ENCODE measurements at places on chromosomes 12 and 14.

GRCh38 chr14:99267381-99267780 lies 4.6 kb downstream of the BCL11B start:
- DNase-seq: no peak

GRCh38 chr14:33480887-33481184 lies 470.0 kb downstream of the EGLN3 start:
- DNase-seq: no peak

GRCh38 chr14:94391281-94391975 lies 3.0 kb upstream of the SERPINA1 start:
- no peak for DNase-seq

DNA sequence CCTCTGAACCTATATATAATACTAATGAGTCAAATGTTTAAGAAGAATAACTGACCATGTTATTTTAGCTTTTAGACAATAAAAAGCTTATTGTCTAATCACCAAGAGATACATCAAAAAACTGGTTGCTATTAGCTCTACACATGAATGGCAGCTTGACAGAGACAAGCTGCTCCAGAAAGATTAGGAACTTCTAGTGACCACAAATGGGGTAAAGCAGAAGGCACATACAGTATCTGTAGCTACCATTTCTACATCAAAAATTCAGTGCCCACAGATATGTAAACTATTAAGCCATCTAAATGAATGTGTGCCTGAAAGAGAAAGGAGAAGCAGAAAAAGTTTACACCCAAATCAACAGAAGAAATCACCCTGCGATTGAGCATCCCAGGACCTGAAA lies 2.4 kb downstream of the AREL1 start:
- no peak for DNase-seq

DNA sequence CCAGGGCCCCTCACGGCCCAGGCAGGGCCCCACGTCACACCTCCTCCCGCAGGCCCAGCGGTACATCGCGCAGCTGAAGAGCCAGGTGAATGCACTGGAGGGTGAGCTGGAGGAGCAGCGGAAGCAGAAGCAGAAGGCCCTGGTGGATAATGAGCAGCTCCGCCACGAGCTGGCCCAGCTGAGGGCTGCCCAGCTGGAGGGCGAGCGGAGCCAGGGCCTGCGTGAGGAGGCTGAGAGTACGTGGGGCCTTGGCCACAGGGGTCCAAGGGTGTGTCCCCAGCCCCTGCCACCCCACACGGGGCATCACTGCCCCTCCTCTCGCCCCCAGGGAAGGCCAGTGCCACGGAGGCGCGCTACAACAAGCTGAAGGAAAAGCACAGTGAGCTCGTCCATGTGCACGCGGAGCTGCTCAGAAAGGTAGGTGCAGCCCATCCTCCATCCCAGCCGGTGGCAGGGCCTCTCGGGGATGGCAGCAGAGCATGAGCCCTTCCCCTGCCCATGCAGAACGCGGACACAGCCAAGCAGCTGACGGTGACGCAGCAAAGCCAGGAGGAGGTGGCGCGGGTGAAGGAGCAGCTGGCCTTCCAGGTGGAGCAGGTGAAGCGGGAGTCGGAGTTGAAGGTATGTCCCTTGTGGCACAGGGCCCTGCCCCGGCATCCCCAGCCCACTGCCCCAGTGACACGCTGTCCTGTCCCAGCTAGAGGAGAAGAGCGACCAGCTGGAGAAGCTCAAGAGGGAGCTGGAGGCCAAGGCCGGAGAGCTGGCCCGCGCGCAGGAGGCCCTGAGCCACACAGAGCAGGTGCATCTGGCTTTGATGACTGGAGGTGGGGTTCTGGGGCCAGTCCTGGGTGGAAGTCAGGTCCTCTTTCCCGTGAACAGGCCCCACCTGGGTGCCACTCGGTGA lies 20.9 kb downstream of the HIP1R start:
- no peak for DNase-seq
